ENCODE measurements at places on chromosomes 2 and 18.

DNA sequence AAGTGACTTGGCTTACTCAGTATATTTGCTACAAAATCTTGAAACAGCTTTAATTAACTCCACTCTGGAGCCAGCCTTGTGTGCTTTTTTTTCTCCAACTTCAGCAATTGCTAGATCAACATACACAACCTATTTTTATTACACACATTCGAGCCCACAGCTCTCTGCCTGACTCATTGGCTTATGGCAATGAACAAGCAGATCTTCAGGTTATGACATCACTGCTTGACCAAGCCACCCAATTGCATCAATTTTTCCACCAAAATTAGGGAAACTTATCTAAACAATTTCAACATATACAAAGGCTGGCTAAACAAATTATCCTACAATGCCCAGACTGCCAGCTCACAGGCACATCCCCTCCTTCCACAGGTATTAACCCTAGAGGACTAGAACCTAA, 39.6 kb upstream of the PDK1 start:
- no peak for DNase-seq

DNA sequence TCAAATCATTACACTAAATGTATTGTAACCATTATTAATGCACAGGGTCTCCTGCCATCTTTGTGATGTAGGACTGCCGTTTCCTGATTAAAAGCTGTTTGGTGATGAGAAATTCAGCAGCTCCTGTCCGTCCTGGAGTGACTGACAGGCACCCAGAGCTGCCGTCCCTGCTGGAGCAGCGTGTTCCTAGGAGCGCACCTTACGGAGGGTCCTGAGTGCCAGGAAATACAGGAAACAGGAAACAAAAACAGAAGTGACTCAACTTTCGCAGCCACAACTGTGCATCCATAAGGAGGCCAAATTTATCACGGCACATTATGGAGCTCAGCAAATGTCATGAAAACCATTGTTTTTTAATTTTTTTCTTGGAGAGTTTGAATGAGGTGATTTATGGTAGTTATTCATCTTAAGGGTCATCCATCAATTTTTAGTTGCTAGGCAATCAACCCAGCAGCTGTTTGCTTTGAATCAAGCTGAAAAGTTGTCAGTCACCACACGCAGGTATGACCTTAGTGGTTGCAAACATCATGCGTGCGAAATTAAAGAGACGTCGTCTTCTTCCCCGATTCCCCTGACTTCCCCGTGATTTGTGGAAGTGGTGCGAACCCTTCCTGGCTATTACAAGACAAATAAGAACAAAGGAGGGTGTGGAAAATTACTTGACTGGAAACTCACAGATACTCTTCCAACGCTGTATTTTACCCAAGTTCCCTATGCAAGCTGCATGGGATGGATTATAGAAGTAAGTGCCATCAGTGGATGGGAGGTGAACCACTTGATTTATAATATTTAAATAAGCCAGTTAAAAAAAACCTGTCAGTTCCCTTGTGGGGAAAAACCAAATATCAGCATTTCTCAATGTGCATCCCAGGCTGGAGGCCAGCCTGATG, 19.8 kb downstream of the TSHZ1 start:
- DNase-seq, result no peak

DNA sequence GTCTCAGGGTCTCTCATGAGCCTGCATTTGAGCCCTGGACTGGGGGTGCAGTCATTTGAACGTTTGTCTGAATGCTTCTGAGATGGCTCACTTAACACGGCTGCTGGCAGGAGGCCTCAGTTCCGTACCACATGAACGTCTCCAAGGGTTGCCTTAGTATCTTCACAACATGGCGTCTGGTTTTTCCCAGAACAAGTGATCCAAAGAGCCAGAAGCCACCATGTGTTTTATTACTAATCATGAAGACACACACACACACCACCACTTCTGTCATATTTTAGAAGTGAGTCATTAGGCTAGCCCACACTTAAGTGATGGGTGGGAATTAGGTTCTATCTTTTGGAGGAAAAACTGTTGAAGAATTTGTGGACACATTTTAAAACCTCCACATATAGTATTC, 15.0 kb upstream of the MYO1B start:
- DNase-seq, result no peak

DNA sequence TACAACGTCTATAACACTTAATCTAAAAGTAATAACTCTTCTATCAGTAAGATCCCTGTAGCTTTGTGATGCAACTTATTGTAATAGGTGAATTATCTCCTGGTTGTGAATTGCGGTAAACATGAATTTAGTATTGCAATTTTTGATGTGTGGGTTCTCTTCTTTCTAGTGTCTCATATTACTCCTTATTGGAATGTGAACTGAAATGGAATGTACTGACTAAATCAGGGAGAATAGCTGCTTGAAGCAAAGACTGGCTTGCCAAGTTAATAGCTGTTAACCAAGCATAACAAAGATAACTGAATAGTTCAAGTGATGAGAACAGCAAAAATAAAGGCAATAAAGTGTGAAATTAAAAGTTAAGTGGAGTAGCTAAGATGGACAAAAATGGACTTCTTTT, 60.5 kb upstream of the TFPI start:
- no peak for DNase-seq

DNA sequence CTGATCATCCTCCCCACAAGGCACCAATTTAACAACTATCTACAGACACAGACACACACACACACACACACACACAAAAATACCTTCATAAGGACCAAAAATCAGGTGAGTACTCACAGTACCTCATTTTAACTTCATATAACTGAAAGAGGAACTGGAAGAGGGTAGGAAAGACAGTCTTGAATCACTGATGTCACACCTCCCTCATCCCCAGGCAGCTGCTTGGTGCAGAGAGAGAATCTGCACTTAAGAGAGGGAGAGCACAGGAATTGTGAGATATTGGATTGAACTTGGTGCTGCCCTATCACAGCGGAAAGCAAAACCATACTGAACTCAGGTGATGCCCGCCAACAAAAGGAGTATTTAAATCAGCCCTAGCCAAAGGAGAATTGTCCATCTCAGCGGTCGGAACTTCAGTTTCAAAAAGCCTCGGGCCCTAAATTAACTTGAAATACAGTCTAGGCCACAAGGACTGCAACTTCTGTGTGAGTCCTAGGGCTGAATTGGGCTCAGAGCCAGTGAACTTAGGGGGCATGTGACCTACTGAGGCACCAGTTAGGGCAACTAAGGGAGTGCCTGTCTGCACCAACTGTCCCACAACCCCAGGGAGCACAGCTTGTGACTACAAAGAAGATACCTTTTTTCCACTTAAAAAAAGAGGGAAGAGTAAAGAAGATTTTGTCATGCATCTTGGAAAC, 211.1 kb downstream of the LRATD1 start:
- DNase-seq, result no peak

DNA sequence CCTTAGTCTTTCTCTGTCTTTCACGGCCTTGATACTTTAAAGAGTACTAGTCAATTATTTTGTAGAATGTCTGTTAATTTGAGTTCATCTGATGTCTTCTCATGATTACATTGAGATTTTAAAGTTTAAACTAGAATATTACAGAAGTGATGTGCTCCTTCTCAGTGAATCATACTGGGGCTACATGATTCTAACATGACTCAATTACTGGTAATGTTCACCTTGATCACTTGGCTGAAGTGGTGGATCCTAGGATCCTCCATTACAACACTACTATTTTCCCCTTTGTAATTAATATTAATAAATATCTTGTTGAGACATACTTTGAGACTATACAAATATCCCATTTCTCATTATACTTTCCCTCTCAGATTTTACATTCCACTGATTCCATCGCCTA, 148.5 kb downstream of the CAMKMT start:
- no peak for DNase-seq

DNA sequence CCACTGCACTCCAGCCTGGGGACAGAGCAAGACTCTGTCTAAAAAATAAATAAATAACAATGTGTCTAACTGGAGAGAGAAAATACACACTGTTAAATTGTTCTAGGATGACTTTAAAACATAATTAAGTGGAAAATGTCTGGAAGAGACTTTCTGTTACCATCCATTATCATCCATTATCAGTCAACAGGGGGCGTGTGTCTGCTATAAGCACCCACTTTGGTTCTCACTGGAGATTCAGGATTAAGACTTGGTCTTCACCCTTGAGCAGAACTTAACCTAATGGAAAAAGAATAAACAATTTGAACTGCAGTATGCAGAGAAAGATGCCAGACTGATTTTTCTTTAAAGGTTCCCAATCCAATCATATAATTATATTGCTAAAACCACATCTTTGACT, 999.8 kb upstream of the GYPC start:
- no peak for DNase-seq

GRCh38 chr2:173221132-173221695, 133.5 kb upstream of the CDCA7 start:
- no peak for DNase-seq

DNA sequence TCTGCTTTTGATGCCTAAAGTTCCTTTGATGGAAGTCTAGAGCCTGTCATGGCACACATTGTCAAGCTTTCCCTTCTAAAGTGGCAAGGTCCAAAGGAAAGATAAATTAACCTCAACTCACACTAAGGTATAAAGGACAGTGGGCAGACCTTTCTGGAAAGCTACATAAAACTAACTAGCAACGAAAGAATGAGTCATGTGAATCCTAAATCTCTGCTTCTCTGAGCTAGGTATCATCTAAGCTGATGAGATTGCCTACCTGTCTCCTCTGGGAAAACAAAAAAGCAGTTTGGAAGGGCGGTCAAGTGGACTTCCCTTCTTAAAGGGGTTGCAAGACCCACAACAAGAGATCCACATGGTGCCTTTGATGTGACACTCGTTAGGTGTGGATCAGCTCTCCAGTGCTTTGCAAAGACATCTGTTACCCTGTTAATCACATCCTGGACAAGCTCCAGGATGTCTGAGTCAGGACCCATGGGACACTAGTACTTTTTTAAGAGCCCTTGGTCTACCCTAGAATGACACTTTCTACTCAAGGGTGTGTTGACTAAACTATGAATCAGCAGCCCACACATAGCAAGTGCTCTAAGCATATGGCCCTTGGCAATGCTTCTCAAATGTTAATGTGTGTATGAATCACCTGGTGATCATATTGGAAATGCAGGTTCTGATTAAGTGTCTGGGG, 173.5 kb downstream of the ALK start:
- DNase-seq, result no peak

DNA sequence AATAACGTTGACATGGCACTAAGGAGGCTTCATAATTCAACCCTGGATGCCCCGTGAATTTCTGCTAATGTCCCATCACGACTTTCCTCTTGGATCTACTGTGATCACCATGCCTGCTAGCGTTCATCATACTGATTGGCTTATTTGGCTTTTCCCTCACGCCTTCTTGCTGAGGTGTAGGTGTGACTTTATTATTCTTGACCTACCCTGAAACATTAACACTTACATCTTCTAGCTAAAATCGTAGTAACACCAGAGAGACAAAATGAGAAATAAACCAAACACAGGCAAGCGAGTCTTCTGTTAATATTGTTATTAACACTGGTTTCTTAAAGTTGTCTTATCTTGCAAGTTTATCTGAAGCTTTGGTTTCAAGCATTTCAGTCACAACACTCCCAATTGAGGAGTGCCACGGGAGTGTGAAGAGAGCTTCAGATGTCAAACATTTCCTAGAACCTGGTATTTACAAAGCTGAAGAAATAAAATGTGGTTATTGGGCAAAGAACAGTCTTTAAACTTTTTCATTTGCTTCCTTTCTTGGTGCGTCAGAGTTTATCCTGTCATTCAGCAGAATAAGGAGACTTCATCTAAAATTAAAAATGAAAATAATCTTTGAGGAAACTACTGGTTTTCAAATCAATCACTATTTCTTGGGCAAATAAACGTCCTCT, 15.4 kb upstream of the STAT1 start:
- no peak for DNase-seq

- no peak for DNase-seq
These were observed 15.6 kb upstream of the PSD4 start for GRCh38 chr2:113157897-113158753.

DNA sequence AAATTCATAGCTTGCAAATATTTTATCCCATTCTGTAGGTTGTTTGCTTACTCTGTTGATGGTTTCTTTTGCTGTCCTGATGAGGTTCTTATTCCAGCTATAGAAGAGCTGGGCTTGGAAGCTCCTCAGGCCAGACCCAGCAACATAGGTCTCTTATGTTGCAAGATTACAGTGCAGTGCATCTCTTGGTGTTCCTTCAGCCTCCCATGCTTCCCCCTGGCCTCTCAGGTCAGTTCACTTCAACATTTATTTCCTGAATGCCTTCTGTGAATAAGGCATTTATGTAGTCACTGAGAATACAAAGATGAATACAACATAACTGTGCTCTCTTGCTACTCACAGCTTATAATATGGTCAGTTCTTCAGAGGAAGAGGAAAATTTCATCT, 179.0 kb upstream of the SLC39A10 start:
- no peak for DNase-seq

DNA sequence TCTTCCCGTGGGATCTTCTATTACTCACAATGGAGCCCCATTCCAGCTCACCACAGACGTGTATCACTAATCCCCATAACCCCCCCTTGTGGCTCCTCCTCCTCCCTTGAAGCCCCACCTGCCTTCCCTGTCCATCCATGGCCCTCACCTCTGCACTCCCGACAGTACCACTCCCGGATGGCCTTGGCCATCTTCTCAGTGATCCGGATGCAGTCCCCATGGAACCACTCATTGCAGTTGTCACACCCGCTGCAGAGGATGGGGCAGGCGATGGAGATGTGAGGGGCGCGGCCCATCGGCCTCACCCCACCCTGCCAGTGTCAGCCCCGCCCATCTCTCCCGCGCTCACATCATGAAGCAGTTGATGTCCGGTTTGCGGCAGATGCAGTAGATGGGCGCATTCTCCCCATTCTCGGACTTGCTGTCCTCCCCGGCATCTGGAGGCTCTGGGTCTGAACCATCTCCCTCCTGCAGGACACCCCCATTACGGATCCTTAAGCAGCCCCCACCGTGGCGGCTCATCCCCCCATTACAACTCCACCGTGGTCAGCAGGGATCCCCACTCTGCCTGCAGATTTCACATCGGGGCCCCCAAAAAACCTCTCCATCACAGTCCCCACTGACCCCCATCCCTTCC, 983 bp downstream of the CXXC1 start:
- no peak for DNase-seq

DNA sequence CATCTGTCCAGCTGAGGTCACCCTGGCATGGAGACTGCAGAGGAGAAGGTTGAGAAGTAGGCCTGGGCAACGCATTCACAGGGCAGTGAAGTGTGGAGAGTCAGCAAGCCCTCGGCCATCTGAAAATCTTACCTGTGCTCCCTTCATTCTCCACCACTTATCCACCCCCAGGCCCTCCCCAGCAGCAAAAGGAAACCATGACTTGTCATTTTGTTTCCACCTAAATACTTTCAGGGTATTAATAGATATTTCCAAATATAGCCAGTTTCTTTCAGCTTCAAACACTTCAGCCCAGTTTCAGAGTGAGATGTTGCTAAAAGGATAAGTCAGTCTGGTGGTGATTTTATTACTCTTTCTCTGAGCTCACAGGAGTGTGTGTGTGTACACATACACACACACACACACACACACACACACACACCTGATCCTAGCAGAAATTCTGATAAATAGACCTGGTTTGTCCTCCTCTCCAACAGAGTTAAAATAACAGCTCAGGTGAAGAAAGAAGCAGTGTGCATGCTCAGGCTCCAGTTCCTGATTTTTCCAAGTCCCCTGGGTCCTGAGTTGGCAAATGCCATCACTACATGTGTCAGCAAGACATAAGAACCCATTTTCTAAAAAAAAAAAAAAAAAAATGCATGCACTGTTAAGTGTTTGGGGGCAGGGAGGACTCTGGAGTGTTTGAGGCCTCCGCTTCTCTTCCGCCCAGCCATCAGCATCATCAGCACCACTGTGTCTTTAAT, 82.8 kb downstream of the LOXHD1 start:
- DNase-seq, result no peak
